T follicular helper cell (primary cell): ENCODE measurements at places on chromosomes 11 and 22.

- no peak for DNase-seq
These were observed 2.8 kb upstream of the PACSIN2 start for GRCh38 chr22:43017525-43018460.

DNA sequence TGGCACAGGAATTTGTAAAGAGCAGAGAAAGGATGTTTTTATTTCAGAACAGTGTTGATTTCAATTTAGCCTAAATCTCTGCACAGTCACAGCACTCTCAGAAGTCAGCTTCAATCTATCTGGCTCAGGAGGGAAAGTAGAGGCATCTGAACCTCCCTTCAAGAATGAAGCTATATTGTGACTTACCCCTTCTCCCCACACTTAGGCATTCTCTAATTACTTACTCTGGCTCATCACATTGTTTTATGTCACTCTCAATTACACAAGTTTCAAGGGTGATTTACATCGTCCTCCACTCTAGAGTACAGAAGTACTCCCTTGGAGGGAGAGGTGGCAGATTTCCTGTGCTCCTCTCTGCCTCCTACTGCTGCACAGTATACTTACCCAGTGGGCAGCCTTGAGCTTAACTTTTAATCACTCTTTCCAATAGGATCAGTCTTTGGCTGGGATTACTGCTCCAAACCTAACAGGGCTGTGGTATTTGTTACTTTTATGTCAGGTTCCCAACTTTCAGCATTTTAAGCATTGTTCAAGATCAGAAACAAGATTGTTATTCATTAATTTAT lies 211.4 kb downstream of the AASDHPPT start:
- DNase-seq, result no peak

GRCh38 chr11:15035283-15035682 lies 38.1 kb upstream of the CALCB start:
- DNase-seq, result no peak

GRCh38 chr22:36478966-36479365 lies 2.5 kb downstream of the TXN2 start:
- no peak for DNase-seq

- no peak for DNase-seq
These were observed 42.8 kb downstream of the ZNF202 start for GRCh38 chr11:123698546-123699127.

GRCh38 chr22:45067731-45068130 lies 57.9 kb upstream of the PHF21B start:
- DNase-seq, result no peak

- DNase-seq, result no peak
These were observed 19.1 kb downstream of the RFPL2 start for GRCh38 chr22:32185821-32186220.

DNA sequence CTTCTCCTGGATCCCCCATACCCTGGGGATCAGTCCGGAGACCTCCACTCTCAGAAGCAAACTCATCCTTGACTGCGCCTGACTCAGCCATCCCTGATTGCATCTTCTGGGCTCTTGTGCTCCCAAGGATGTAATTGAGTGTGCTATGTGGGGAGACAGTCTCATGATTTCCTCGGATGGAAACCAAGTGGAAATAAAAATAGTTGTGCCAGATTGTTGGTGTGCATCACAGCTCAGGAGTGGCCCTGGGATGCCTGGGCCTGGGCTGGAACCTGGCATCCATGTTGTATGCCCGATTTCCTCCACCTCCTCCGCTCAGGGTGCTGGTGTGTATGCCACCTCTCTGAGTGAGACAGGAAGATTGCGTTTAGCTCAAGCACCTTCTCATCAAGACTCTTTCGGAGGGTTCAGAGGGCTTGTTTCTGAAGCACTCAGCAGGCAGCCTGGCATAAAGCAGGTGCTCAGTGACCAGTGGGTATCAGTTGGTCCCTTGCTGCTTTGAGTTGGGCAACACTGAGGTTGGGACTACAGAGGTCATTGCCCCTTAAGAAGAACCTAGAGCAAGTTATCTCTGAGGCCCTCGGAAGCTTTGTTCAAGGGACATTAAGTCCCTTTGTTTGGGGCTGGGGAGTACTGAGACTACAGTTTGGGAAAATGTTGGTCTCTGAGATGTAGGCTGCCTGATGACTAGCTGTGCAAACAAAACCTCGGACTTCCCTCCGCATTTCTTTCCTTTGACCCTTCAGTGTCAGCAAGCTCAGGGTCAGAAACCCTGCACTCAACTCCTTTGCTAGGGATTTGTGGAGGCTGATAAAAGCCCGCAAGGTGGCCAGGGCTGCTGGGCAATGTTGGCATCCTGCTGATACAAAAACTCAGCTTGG lies 24.8 kb upstream of the MICAL2 start:
- no peak for DNase-seq

DNA sequence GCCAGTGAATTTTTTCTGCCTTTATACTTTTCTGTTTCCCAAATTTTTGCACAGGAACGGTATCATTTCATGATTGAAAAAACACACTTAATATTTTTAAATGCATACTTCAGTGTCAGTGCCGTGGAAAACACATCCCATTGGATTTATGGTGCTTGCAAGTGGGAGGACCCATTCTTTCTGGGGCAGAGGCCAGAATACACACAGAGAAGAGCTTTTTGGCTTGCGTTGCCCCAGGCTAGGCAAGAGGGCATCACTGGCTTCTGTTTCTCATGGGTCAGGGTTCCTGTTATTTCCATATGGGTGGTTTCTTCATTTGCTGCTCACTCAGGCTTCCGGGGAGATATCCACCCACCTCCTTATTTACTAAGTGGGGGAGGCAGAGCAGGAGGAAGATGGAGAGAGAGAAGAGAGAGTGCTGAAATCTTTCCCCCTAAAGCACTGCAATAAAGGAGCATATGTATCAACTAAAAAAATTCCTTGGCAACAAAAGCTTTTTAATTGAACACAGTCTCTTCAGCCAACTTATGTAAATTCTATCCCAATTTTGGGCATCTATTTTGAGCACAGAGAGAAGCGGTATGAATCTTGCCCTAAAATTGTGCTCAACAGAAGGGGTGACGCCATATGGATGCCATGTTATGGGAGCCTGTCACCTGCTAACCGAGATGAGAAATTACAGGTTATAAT lies 66.0 kb upstream of the KIRREL3 start:
- DNase-seq, result no peak

DNA sequence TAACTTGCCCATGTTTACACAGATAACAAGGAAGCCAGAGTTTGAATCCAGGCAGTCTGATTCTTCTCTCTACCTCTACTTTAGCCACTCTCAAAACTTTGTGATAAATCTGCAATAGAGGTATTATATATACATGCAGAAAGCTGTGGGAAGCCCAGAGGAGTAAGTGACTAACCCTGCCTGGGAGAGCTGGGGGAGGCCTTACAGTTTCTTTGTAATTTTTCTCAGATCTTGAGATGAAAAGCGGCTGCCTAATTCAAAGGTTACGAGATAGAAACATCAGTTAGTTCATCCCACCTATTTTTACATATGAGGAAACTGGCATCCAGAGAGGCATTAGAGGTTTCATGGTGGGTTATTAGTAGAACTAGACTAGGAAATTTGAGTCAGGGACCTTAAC lies 4.9 kb downstream of the STIM1 start:
- DNase-seq, result no peak

DNA sequence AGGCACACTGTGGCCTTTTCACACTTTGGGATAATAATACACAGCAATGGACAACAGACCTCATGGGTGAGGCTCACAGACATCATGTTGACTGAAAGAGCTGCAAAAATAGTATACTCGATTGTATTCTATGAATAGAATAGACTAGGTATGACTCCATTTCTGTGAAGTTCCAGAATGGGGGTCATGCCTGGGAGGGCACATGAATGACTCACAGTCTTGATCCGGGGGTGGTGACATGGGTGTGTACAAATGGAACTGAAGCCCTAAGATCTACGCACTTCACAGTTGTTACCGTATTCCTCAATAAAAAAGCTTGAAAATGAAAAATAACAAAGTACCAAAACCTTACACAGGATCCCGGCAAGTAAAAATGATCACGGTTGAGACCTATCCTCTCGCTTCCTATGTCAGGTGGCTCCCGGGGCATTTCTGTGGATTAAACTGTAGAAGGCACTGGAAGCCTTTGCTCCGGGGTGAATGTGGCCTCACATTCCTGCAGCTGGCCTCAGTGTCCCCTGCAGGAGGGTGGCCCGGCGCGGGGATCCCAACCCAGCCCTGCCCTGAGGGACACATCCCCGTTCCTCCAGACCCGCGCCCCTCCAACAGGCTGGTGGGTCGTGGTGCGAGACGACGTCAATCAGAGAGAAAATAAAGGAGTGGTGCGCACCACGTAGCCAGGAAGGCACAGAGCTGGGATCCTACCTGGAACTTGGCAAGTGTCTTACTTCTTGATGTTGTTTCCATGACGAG lies 75.9 kb downstream of the NECTIN1 start:
- DNase-seq, result no peak

GRCh38 chr11:19677381-19678080 lies 35.1 kb upstream of the NAV2 start:
- DNase-seq, result no peak

GRCh38 chr11:119175493-119176077 lies 7.1 kb downstream of the NLRX1 start:
- no peak for DNase-seq

- DNase-seq, result no peak
These were observed 3.0 kb downstream of the LRP5 start for GRCh38 chr11:68315171-68315920.

GRCh38 chr22:21013657-21014201 lies 1.2 kb upstream of the P2RX6 start:
- no peak for DNase-seq

GRCh38 chr22:46732513-46732912 lies 5.5 kb downstream of the CERK start:
- no peak for DNase-seq

DNA sequence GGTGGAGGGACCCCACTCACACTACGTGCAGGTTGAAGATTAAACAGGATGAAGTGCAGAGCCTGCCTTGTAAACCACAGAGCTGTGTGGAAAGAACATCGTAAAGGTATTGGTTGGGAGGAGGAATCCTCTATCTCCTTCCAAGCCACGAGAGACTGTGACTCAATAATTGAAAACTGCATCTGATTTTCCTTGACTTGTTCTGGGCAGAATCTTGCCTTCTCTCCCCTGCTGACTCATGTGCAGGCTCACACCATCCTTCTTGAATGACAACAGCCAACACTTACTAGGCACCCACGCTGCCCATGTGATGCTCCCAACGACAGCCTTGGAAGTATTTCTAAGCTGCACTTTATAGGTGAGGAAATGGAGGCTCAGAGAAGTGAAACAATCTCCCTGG lies 563.0 kb downstream of the MIAT start:
- DNase-seq, result no peak

DNA sequence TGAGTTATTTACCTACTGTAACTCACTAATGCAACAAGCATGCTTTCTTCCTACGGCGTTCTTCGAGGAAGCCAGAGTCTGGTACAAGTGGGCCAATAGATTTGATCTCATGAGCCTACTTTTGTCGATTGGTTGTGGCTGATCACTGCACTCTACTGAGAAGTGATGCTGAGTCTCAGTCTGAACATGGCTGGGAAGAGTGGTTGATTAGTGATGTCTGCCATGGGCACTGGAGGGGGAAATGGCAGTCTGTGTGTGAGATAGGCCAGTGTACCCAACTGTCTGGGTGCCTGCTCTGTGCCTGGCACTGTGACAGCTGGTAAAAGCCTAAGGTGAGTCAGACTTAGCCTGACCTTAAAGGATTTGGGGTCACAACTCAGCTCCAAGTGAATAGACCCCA lies 28.3 kb downstream of the MYO18B start:
- no peak for DNase-seq
